HuH-7 (cell line): ENCODE measurements at places on chromosomes 4 and X.

DNA sequence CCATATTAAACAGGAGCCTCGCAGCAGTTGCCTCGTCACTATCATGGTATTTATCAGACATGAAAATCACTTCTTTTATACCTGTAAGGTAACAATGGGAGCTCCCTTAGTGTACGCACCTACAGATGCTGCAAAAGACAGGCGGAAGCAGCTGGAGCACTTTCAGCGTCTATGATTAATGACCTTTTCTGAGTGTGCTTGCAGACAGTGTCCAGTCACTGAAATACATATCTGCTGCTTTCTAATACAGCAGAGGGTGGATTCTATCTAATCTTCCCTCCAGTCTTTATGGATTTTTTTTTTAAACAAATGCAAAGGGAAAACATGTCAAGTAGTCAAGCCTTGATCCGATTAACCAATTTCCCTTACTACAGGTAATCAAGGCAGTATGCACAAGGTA, 24.1 kb downstream of the DCTD start:
- DNase-seq = no peak

- no peak for DNase-seq
Measured at GRCh38 chr4:10502717-10503116, 45.5 kb upstream of the ZNF518B start.

DNA sequence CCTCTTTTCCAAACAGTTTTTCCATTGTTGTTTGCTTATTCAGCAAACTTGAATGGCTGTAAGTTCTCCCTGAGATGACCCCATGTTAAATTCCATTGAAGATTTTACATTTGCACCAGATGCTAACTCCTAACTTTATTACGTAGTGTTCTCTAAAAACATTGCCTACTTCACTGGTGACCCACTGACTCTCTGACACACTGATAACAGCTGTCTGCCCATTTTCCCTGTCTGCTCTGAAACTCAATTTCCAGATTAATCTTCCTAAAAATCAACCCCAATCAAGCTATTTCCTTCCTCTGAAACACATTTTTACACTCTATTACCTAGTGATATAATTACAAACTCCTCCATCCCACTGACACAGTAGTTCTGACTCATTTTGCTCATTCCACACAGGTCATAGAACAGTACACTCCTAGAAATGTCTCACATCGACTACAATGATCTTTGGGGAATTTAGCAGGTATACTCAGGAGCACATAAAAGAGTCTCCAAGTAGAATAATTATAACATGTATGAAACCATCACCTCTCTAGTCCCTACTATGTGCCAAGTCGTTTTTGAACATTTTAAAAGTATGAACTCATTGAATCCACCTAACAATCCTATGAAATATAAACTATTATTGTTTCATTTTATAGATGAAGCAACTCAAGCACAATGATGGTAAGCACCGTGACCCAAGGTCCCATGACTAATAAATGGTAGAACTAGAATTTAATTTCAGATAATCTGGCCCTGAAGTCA, 210.9 kb downstream of the SLIT2 start:
- no peak for DNase-seq

GRCh38 chrX:19496711-19497110, 18.6 kb downstream of the MAP3K15 start:
- DNase-seq = no peak

GRCh38 chr4:54730581-54730980, 72.8 kb downstream of the KIT start:
- no peak for DNase-seq

- no peak for DNase-seq
Measured at GRCh38 chrX:16310326-16310725, 143.0 kb downstream of the MAGEB17 start.

- DNase-seq = no peak
Measured at GRCh38 chr4:78707793-78708192, 68.4 kb upstream of the BMP2K start.

- no peak for DNase-seq
Measured at GRCh38 chr4:151206241-151207005, 70.5 kb upstream of the PRSS48 start.

DNA sequence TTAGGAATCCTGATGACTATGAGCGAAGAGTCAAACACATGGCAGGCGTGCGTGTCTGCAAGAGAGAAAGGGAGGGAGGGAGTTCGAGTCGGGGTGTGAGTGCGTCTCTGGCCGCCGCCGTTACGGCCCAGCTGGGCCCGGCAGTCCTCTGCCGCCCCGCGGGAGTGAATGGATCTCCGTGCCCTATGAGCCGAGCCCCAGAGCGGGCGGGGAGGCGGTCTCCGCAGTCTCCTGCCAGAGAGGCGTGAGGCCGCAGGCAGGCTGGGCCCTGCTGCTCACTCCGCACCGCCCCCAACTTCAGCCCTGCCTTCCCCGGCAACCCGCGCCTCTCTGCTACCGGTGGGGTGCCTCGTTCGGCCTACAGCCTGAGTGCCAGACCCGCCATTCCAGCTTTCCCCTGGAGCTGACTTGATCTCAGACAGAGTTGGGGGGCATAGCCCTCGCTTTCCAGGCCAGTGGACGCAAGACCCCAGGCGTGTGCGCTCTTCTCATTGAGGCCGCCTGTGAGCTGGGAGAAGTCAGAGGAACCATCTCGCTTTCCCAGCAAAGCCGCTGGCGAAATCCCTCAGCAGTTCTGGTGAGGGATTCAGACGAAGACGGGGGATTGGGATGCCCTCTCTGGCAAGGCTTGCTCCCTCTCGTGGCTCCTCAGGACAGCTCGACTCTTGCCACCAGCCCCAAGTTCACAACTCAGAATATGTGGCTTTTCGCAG, 1.4 kb downstream of the SLC16A2 start:
- DNase-seq = no peak

- no peak for DNase-seq
Measured at GRCh38 chr4:120266602-120267001, 200.0 kb upstream of the MAD2L1 start.

GRCh38 chr4:173835903-173836302, 305.9 kb upstream of the HAND2 start:
- no peak for DNase-seq

GRCh38 chrX:20067709-20068561, 48.8 kb downstream of the MAP7D2 start:
- DNase-seq = no peak

DNA sequence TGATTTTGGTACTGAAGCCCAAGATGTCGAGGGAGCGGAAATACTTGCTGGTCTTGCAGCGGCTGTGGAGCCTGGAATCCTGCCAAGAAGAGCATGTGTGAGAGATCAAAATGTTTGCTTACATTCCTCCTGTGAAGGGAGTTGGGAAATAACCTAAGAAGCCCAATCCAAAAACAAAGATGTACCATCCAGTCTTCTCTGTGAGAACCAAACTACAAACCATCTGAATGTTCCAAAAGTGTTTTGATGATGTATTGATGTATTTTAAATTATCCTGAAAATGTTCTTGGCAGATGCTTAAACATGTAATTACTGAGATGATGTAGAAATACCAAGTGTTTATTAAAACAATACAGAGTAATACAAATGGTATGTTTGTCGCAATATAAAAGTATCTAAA, 10.1 kb upstream of the ADH1A start:
- DNase-seq = no peak

- no peak for DNase-seq
Measured at GRCh38 chr4:109977854-109978501, 65.3 kb downstream of the EGF start.

- peak; percentile 2 for DNase-seq
Measured at GRCh38 chr4:35358001-35358584, 886.2 kb downstream of the ARAP2 start.

GRCh38 chr4:37568489-37568888, 117.7 kb downstream of the RELL1 start:
- no peak for DNase-seq

DNA sequence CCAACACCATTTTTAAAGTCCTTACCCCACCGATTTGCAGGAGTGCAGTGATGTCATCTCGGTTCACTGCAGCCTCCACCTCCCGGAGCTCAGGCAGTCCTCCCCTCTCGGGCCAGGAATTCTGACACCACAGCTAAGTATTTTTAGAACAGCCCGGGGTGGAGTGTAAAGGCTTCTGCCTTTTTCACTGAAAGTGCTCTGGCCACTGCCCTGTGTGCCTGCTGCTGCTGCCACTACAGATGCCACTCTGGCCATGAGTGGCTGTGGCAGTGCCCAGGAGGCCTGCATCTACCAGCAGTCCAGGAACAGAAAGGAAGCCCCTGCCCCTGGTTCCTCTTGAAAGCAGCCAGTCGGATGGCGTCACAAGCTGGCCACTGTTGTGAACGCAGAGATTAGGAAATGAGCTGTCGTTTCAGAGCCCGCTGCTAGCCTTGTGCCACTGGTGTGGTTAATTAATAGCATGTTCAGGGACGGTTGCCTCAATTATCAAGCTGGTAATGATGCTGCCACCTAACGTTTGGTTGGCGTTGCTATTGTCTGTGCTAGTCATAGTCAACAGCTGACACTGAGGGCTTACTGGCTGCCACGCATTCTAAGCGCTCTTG, 23.6 kb upstream of the TBC1D14 start:
- DNase-seq = no peak

DNA sequence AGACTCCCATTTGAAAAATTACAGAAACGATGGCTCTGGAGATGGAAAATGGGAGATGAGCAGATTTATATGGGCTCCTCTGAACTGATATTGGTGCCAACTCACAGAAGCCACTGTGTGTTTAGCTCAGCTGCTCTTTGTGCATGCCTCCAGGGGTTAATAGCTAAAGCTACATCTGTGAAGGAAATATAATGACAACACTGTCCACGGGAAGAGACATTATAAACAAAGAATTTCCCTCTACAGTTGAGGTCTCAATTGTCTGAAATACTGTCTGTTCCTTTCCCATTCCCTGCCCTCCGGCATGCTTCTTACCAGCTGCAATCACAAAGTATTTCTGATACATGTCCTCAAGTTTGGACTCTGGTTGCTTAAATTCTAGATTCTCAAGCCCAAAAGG, 40.4 kb downstream of the PPA2 start:
- no peak for DNase-seq

- no peak for DNase-seq
Measured at GRCh38 chrX:154505734-154506133, 10.3 kb downstream of the FAM3A start.

DNA sequence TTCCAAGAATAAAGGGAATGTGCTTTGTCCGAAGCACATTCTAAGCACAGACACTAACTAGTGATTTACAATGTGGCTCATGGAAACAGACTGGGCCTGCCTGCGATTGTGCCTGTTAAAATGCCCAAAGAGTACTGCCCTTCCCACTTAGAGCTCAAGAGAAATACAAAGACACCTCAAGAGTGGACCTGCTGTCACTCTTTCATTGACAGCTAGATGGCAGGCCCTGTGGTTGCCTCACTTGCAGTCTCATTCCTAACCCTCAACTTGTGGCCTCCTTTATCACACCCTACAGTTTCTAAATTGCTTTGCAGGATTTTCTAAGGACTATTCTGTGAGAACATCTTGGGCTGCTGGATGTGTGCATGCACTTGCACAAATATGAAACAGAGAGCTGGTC, 331.0 kb upstream of the EMCN start:
- no peak for DNase-seq

- DNase-seq = no peak
Measured at GRCh38 chr4:23774909-23775308, 114.9 kb downstream of the PPARGC1A start.

GRCh38 chrX:1152090-1152489, 60.4 kb downstream of the CRLF2 start:
- no peak for DNase-seq

GRCh38 chr4:19596342-19596741, 655.4 kb upstream of the SLIT2 start:
- DNase-seq = no peak

GRCh38 chr4:104795264-104795939, 300.7 kb upstream of the CXXC4 start:
- DNase-seq = no peak

DNA sequence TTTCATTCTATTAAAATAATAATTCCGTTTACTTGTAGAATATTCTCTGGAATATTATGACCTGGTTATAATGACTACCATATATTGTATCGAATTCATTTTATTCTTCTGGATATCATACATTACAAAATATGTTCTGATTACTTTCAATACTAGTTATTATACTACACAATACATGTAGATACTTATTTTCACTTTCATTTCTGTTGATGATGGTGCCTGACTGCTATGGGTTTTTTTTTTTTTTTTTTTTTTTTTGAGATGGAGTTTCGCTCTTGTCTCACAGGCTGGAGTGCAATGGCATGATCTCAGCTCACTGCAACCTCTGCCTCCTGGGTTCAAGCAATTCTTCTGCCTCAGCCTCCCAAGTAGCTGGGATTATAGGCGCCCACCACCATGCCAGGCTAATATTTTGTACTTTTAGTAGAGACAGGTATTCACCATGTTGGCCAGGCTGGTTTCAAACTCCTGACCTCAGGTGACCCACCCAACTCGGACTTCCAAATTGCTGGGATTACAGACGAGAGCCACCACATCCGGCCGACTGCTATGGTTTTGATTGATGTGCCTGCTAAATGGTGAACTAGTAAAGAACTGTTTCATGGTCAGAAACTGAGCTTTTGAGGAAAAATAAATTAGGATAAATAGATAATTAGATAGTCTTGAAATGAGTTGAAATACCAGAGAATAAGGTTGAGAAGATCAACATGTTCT, 39.5 kb downstream of the PCDH10 start:
- DNase-seq = no peak

DNA sequence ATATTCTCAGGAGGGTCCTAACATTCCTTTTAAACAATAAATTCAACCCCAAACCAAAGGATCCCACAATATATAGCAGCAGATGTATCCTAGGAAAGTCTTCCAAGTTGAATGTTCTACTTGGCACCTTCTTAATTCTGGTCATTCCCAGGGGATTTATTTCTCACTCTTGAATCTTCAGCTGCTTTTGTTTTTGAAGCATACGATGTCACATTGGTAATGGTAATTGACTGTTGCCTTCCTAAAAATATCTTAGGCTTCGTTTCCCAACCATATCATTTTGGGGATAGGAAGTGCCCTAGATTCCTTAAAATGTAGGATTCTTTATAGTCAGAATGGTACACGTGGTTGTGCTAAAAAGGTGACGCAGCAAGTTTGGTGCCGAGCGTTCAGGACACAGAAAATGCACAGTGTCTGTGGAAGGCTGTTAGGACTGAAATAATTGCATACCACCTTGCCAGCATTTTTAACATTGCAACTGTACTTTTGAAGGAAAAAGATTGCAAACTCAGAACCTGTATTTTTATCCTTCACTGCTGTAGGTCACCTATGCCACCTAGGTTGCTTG, 8.1 kb downstream of the SNX25 start:
- no peak for DNase-seq

GRCh38 chr4:168585168-168586091, 88.6 kb downstream of the PALLD start:
- DNase-seq = peak; percentile 60

DNA sequence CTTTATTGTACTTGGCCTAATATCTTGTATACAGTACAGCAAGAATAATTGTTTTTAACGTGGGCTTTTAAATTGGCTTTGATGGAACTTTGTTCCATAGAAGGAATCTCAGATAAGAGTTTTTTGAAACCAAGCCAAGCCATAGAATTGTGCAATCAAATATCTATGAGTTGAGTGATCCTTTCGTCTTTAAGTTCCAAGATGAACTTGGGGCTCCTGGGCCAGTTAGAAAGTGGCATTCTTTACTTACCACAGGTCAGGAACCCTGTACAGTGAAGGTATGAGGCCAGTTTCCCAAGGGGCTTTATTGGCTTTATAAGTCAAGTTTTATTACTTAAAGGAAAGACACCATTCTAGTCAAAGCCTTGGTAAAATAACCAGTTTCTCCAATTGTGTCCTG, 2104.2 kb downstream of the PCDH7 start:
- no peak for DNase-seq

- no peak for DNase-seq
Measured at GRCh38 chrX:30576881-30577280, 685 bp downstream of the TASL start.

GRCh38 chr4:57023104-57023503, 44.4 kb downstream of the POLR2B start:
- DNase-seq = no peak
